ENCODE measurements at places on chromosomes 4 and X.

DNA sequence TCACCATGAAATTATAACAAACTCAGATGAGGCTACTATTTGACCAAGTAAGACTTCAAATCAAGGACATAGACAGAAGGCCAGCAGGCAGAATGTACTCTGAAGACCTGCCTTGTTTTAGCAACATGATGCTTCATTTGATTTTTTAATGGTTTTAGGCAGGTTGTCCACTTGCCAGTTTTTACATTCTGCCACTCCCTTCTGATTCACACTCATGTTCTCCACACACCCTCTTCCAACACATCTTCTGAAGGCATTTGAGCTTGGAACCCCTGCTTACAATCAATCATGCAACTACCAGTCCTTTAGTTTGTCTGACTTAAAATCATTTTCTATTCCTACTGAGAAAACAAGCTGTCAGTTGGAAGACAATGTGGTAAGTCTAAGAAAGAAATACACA lies 114.9 kb upstream of the SMIM31 start:
- DNase-seq = no peak

GRCh38 chrX:107766470-107767150 lies 9.0 kb downstream of the TSC22D3 start:
- no peak for DNase-seq

DNA sequence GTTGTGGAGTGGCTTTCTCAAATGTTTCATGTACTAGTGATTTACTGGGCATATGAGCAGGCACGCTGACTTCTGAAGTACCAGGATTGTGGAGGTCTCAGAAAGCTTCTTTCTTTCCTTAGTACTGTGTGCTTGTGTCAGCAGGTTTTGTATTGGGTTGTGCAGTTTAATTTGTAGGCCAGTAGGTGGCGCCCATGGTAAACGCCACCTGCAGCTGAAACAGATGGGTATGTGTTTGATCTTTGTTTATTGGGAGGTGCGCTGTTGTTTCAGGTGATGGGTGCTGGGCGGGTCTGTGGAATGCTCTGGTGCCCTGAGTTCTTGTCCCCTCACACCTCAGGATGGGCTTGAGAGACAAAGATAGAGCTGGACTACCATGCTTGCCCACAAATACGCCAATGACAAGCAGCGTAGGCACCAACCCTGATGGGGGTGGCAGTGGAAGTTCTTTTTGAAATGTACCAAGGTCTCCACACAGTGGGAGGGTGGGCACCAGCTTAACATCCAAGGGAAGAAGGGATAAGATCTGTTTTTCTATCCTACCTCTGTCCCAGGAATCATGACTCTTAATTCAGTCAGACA lies 141.5 kb downstream of the RPS6KA6 start:
- peak; percentile 15 for DNase-seq

DNA sequence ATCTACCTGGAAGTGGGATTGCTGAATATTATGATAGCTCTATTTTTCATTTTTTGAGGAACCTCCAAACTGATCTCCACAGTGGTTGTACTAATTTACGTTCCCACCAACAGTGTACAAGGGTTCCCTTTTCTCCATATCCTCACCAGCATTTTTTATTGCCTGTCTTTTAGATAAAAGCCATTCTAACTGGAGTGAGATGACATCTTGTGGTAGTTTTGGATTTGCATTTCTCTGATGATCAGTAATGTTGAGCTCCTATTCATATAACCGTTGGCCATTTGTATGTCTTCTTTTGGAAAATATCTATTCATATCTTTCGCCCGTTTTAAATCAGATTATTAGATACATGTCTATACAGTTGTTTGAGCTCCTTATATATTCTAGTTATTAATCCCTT lies 101.8 kb downstream of the RASGEF1B start:
- DNase-seq = no peak

GRCh38 chr4:157221895-157222770 lies 1.6 kb downstream of the GRIA2 start:
- DNase-seq = peak; percentile 86

Data from neural progenitor cell (in vitro differentiated cells).